ENCODE measurements at places on chromosomes 7 and 10. TPM values are rescaled to one million over a fixed set of nuclear protein-coding genes. Genes with fewer than 3 reads are reported as not detected.

GRCh38 chr7:109284943-109285342 lies 715.3 kb downstream of the DNAJB9 start:
- no peak for DNase-seq
- peaks cover 2% of the 10 kb centered on the region for H3K36me3 ChIP-seq
- H3K4me1 ChIP-seq: no peaks in the 10 kb centered on the region
- H3K27me3 ChIP-seq: no peaks in the 10 kb centered on the region

DNA sequence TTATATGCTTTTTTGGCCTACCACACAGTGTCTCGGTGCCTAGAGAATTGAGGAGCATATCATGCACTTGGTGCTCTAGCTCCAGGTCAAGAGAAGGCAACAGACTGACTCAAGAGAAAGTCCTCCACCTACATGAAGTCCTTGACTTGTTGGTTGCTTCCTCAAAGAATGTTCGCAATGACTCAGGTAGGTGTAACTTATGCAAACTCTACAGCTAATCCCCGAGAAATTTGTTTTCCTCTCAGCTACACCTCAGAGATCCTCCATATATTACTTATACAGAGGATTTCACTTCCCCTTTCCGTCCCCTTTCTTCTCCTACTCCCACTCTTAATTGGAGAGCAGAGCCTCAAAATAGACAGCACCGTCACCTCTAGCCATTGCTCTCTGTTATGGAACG lies 1013.1 kb downstream of the KCNMA1 start:
- no peak for DNase-seq
- no peak overlapping the region for H3K27ac ChIP-seq

DNA sequence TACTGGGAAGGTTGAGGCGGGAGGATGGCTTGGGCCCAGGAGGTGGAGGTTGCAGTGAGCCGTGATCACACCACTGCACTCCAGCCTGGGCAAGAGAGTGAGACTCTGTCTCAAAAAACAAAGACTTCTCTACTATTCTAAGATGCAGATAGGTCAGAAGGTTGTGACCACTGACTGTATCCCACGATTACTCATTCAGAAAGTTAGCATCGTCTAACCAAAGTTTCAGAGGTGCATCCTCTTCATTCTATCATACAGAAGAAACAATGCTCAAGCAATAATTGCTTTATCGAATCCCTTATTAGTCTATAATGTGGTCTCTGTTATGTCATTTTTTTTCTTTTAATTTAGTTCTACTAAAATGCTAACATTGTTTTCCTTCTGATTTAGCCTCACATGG lies 348.7 kb upstream of the LRGUK start:
- no peaks in the 10 kb centered on the region for H3K27me3 ChIP-seq
- H3K27ac ChIP-seq: no peak overlapping the region
- H3K4me3 ChIP-seq: no peak overlapping the region
- peaks cover 4% of the 10 kb centered on the region for H3K36me3 ChIP-seq
- H3K4me1 ChIP-seq: peaks cover 5% of the 10 kb centered on the region
- no peak for DNase-seq

GRCh38 chr7:45203936-45204445 lies 46.4 kb downstream of the RAMP3 start:
- peak overlapping the region; percentile 41 for H3K4me3 ChIP-seq
- H3K27ac ChIP-seq: peak overlapping the region; percentile 59
- H3K36me3 ChIP-seq: no peaks in the 10 kb centered on the region
- peaks cover 44% of the 10 kb centered on the region for H3K4me1 ChIP-seq
- H3K27me3 ChIP-seq: peaks cover 40% of the 10 kb centered on the region
- DNase-seq: no peak

TRIM50 gene
- not detected for total RNA-seq

UPK3BL2 gene
- 37.9 TPM for total RNA-seq
